Muscle of leg (tissue), 16 donors: ENCODE measurements at places on chromosomes 5 and 9. TPM values are rescaled to one million over a fixed set of nuclear protein-coding genes. Genes with fewer than 3 reads are reported as not detected.

The TRIM7 gene
- 18.8 TPM for total RNA-seq

GRCh38 chr9:97752274-97752673 is 55.1 kb upstream of the XPA start:
- no peak overlapping the region for H3K4me3 ChIP-seq
- DNase-seq = no peak
- H3K27ac ChIP-seq = no peak overlapping the region
- no peaks in the 10 kb centered on the region for H3K36me3 ChIP-seq
- no peaks in the 10 kb centered on the region for H3K4me1 ChIP-seq

The SEC24A gene
- total RNA-seq = 14.5 TPM

The CCNB1 gene
- total RNA-seq = 26.3 TPM

- DNase-seq = no peak
- H3K36me3 ChIP-seq = no peaks in the 10 kb centered on the region
- H3K4me3 ChIP-seq = no peak overlapping the region
- peaks cover 2% of the 10 kb centered on the region for H3K27me3 ChIP-seq
- H3K4me1 ChIP-seq = peaks cover 12% of the 10 kb centered on the region
Measured at GRCh38 chr5:172564883-172565282, 76.2 kb upstream of the NEURL1B start.

GRCh38 chr5:179194201-179194910 is 134.2 kb downstream of the ZNF354C start:
- H3K36me3 ChIP-seq = no peaks in the 10 kb centered on the region
- H3K27me3 ChIP-seq = peaks cover 2% of the 10 kb centered on the region
- no peak for DNase-seq
- no peak overlapping the region for H3K4me3 ChIP-seq
- peaks cover 59% of the 10 kb centered on the region for H3K4me1 ChIP-seq
- no peak overlapping the region for H3K27ac ChIP-seq

The TENT4A gene
- 9.0 TPM for total RNA-seq
